ENCODE measurements at places on chromosomes 1 and 21.

GRCh38 chr1:30052178-30052577 is 671.2 kb downstream of the MATN1 start:
- DNase-seq, result no peak

DNA sequence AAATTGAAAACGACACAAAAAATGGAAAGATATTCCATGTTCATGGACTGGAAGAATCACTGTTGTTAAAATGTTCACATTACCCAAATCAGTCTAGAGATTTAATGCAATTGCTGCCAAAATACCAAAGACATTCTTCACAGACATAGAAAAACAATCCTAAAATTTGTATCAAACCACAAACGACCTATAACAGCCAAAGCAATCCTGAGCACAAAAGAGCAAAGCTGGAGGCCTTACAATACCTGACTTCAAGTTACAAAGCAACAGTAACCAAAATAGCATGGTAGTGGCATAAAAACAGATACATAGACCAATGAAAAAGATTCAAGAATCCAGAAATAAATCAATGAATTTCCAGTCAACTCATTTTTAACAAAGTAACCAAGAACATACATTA is 1077.3 kb downstream of the KCNT2 start:
- no peak for DNase-seq

GRCh38 chr1:3504151-3504821 is 49.8 kb downstream of the ARHGEF16 start:
- DNase-seq, result peak; percentile 36

DNA sequence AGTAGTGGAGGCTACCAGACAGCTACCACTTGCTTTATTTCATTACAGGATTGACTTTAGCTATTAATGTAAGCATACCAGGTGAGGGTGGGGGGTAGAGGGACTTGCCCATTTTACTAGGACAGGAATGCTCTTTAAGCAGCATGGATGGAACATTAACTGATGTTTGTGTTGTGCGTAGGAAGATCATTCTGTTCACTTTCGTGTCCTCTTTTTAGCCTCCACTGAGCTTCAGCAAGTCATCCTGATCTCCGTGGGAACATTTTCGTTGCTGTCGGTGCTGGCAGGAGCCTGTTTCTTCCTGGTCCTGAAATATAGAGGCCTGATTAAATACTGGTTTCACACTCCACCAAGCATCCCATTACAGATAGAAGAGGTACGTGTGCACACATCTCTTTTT is 29.3 kb downstream of the IFNGR2 start:
- no peak for DNase-seq

GRCh38 chr21:42797522-42797921 is 81.8 kb downstream of the WDR4 start:
- DNase-seq, result no peak

GRCh38 chr1:169009666-169010065 is 96.8 kb upstream of the ATP1B1 start:
- DNase-seq, result no peak

- DNase-seq, result no peak
These were observed 77.7 kb upstream of the ADAM30 start for GRCh38 chr1:119974013-119974412.

GRCh38 chr1:62922006-62922405 is 138.1 kb downstream of the ATG4C start:
- no peak for DNase-seq

DNA sequence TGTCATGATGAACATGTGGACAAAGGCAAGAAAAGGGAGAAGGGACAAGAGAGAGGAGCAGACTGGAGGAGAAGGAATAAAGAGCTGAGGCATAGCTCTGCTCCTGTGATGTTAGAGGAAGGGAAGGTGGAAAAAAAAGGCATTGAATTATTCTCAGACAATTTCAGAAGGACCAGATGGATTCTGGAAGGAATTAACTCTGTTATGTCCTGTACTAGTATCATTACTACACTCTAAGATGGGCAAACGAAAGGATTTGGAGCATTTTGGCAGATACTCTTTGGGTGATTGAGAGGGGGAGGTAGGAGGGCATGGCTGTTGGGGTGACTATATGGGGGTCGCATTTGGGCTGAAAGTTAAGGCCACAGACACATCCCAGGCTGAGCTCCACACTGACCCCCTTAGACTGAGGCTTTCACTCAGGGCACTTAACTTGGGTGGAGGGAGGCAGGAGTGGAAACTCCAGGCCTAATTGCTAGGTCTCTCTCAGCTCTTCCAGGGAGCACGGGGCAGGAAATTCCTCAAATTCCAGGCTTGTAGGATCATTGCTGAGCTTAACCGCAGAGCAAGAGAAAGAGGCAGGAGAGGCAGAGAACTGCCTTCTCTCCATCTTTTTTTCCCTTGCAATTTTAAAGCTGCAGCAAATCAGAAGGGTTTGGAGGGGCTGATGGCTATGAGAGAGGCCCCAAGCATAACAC is 25.9 kb downstream of the KIRREL1 start:
- DNase-seq, result peak; percentile 86

GRCh38 chr1:52424813-52425212 is 20.4 kb downstream of the PRPF38A start:
- DNase-seq, result no peak

- no peak for DNase-seq
These were observed 102.8 kb downstream of the DHRS3 start for GRCh38 chr1:12515234-12515633.

- DNase-seq, result peak; percentile 14
These were observed 514.7 kb downstream of the PLPP3 start for GRCh38 chr1:56064705-56065104.

DNA sequence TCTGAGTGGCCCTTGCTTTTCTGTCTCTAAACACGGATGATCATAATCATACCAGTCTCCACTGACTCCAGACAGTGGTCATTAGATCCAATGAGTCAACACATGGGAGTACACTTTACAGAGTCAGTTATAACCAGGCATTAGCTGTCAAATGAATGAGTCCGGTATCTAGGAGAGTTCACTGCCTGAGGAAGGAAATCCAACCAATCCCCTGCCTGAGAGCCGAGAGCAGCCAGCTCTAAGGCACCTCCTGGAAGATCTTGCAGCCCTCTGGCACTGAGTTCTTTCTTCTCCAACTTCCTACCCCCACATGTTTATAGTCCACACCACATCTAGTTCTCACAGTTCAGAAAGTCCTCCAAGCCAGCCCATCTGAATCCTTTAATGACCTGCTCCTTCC is 29.4 kb upstream of the RBM15 start:
- peak; percentile 71 for DNase-seq

DNA sequence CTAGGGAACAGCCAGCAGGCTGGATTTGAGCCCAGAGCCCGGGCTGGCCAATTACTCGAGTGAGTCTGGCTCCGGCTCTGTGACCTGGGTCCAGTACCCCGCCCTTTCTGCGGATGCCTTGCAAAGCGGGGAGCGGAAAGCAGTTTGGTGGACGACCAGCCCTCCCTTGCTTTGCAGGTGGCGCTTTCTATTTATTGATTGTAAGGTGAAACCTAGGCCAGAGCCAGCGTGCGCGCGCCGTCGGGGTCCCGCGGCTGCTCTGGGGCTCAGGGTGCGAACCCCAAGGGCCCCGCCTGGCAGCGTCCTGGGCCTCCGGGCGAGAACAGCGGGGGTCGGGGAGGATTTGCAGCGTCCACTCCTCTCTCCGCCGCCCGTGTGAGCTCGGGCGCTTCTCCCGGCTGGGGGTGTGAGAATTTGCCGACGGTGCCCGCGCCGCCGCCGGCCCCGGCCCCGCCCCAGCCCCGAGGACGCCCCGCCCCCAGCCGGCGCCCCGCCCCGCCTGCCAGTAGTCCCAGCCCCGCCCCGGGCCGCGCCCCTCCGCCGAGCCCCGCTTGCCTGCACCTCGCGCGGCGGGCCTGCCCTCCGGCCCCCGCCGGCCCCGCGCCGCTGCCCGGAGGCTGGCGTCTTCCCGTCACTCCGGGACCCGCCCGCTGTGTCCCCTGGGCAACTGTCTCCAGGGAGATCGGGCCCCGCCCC is 37.6 kb downstream of the PIK3CD start:
- DNase-seq, result no peak

Data from AG04449 (cell line).